ENCODE measurements at places on chromosomes 6 and 20.
A peak's percentile ranks its signal among the peaks of the same experiment; 100 is the strongest.

DNA sequence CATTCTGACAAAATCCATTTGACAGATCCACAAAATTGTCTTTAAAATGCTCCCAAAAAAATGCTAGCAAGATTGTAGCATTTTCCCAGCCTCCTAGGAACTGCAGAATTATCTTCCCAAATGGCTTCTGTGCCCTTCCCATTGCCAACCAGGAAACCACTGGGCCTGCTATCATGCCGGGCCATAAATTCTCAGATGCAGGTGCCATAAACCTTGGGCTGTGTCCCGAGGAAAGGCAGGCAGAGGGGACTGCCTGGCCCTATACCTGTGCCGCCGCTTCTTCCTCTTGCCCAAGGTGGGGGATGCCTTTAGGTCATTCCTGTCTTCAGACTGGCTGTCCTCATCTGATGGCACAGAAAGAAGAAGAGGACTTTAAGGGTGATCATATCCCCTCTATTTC, 2.8 kb downstream of the VSX1 start:
- DNase-seq: no peak

DNA sequence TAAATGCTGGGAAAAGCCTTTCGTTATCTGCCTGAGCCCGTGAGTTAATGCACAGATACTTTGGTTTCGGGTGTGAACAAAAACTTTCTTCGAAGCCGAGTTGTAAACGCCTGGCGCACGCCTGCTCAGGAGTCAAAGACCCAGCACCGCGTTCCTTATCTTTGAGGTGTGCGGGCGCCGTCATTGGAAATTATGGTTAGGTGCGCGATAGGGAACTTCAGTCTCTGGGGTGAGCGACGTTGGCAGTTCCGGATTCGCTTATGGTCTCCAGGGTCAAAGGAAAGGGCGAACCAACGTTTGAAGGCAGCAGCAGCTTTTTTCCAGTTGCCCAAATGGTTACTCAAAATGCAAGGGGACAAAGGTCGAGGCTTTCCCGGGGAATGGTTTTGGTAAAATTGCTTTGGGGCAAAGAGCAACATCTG, 853 bp downstream of the SLC22A3 start:
- DNase-seq: no peak

DNA sequence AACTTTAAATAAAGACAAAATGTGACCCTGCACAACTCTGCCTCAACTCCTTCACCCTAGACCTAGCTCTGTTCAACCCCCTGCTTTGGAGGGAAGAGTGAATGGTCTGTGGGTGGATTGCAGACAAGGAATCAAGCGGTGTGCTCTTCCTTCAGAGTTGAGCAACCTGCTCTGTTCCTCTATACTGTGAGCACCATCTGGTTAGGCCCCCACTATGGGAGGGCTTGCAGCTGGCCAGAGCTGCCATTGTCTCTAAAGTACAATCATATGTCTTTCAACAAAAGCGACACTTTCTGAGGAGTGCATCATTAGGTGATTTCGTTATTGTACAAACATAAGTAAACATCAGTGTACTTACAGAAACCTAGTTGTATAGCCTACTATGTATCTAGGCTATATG, 406.1 kb upstream of the MARCKS start:
- no peak for DNase-seq

DNA sequence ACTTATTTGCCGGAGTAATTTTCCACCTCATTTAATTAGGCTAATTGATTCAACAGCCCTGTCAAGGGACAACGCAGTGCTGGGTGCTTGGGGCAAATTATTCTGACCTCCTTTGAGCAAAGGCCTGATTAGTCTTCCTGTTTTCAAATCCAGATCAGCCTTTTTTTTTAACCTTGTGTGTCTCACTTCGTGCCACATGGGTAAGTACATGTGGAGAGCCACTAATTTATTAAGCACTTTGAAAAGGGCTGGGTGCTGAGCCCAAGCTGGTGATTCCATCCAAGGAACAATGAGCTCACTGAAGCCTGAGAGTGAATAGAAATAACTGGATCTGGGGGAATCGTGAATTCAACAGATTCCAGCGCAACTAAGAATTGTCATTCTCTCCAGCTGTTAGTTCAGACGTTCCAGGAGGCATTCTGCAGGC, 229.3 kb downstream of the CLIC5 start:
- DNase-seq: no peak

GRCh38 chr6:48151142-48151541, 40.1 kb upstream of the PTCHD4 start:
- no peak for DNase-seq

DNA sequence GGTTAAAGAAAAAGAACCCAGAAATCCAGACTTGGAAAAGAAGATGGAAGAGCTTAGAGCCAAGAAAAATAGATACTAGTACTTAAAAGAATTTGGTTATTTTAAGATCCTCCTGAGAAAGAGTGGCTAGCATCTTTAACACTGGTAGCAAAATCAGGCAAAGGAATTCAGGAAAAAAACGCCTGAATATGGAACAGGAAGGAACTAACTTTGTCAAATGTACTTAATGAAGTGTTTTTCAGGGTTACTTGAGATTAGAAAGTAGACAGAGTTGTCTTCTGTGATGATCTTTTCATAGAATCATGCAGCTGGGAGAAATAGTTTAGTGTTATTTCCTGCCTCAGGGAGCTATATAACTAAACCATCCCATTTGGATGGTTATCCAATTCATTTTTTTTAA, 50.8 kb upstream of the SASH1 start:
- DNase-seq: no peak

DNA sequence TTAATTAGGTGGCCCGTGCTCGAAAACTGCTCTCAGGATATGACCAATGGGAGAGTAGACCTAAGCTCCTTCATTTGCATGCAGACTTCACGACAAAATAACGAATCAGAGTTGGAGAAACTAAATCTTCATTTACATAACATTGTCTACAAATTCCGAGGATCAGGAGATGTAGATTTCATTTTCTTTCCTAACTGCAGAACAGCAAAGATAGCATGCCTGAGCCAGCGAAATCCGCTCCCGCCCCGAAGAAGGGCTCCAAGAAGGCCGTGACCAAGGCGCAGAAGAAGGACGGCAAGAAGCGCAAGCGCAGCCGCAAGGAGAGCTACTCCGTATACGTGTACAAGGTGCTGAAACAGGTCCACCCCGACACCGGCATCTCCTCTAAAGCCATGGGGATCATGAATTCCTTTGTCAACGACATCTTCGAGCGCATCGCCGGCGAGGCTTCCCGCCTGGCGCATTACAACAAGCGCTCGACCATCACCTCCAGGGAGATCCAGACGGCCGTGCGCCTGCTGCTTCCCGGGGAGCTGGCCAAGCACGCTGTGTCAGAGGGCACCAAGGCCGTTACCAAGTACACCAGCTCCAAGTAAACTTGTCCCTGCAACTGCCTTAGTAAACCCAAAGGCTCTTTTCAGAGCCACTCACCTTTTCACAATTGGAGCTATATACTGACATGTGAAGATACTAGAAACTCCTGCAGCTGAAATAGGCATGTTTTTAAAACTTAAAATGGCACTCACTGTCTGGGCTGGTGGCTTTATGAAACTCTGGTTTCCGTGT, 96.5 kb downstream of the HFE start:
- DNase-seq: no peak

GRCh38 chr6:1639430-1639829, 29.7 kb downstream of the FOXC1 start:
- DNase-seq: no peak

DNA sequence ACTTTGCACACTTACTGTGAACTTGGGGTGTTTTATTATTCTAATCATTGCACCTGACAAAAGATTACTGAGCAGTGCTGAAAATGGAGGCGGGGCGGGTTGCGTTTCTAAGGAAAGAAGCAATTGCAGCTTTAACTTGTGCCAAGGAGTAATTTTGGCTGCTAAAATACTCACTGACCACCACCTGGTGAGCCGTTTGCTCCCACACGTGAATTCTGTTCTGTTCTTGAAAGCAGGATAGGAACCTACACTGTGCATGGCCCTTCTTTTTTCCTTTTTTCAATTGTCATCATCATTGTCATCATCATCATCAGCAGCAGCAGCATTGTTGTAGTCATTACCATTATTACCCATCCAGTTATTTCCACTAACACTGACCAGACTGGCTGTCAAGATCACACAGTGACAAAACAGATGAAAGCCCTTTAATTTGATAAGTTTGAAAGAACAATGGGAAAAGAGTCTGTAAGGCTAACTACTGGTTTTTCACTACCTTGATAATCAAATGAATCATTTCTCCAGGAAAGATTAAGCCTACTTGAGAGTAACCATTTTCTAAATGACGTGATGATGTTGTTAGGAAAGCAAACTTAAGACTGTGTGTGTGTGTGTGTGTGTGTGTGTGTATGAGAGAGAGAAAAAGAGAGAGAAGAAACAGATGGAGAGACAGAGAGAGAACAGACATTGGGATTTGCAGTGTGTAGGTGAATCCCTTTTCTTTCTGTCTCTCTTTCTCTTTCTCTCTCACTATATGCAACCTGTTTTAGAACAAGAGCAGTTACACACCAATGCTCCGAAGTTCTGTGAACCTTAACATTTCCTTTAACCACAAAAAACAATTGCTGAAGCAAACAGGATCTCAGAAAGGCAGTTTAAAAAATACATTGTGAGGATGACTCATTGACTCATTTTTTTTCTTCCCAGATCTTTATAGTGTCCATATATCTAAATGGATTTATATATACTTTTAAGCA, 3.8 kb downstream of the RIPOR2 start:
- no peak for DNase-seq

- no peak for DNase-seq
These were observed 10.3 kb upstream of the E2F1 start for GRCh38 chr20:33696448-33696847.

- no peak for DNase-seq
These were observed 317.3 kb downstream of the TAF4 start for GRCh38 chr20:61748376-61748775.

GRCh38 chr20:35263532-35264341, 14.2 kb downstream of the MMP24OS start:
- DNase-seq: no peak

DNA sequence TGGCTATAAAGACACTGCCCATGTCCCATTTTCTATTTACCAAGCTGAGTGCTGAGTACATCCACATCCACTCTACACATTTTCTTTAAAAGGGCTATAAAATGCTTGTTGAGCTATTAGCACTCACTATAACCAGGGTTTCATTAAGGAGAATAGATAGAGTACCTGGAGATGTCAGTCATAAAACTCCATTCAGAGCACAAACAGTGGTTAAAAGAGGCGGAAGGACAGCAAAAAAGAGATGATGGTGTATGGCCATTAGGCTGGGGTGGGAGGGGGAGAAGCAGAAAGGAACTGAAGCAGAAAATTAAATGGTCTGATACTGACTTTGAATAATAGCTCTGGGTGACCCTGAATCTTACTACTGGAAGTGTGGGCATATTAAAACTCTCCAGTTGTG, 609.9 kb upstream of the MAP3K7 start:
- no peak for DNase-seq

DNA sequence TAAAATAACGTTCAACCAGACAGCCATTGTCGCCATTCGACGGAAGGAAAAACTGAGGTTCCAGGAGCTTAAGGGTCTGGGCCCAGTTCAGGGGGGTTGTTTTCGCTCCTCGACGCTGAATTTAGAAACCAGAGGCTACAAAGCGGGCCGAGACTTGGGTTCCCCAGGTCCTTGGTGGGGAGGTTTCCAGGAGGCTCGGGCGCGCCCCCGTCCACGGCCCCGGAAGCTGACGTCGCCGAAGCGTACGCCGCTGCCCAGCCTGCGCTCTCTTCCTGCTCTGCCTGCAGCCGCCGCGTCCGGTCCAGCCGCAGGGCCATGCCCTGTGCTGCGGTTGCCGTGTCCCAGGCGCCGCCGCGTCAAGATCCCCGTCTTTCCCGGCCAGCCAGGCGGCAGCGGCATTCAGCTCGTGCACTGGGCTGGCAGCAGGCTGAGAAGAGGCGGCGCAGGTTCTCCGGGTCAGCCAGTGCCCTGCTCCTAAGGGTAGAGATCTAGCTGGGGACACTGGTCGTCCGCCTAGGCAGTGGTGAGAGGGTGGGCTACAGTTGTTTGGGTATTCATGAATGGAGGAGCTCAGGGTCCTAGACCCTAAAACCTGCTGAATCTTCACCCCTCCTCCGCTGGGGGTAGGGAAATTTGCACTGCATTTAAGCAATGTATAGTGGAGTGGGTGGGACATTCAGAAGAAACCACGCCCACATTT, 901 bp upstream of the TRIM26 start:
- DNase-seq: peak; percentile 34

GRCh38 chr6:98980819-98981218, 33.1 kb upstream of the FBXL4 start:
- DNase-seq: no peak

DNA sequence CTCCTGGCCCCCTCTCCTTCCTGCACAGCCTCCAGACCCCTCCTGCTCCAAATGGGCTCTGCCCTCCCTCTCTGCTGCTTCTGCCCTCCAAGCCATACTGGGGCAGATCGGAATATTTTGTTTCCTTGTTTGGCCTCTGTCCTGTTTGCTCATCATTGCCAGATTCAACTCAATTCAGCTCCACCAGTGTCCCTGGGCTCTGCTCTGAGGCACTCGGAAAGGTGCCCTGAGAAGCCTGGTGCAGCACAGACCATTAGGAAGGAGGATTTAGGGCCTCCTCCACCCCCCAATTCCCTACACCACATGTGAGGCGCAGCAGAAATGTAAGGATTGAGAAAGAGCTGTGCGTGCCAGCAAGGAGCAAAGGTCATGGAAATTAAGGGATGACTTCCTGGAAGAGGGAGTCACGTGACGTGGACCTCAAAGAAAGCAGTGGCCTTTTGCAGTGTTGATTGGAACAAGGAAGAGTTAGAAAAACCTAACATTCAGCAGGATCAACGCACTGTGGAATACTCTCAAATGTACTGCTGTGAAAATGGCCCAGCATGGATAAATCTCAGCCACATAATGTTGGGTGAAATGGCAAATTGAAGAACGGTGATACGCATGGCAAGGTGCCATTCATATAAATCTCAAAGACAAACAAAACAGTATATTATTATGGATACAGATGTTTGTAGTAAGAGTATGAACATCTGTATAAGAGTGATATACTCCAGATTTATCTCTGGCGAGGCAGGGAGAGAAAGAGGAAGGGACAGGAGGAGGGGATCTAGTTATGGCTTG, 229.5 kb upstream of the RNF24 start:
- DNase-seq: no peak

DNA sequence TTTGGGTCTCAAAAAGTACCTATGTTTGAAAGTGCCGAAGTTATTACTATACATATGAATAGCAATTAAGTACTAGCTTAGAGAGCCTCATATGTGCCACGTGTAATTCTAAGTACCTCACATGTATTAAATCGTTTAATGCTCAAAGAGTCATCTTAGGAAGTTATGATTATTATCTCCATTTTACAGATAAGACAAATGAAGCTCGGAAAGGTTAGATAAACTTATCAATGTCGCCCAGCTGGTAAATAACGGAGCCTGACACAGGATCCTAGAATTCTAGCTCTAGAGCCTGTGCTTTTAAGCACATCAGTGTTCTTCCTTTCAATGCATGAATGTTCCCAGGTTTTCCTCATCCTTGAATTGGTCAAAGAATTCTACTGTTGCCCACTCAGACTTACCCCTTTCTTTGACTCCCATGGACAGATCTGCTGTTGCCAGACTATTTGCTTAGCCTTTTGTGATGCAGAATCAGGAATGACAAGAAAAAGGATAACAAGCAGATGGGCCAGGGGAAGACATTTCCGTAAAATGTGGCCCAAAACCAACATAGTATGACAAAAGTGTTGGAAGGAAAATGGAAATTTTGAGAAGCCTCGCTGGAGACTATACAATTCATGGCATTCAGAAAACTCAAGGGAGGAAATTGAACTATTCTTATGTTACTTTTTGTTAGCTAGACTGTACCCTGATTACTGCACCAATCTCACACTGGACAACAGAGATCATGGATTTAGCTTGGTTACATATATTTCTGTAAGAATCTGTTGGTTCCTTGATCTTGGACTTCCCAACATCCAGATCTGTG, 237.1 kb upstream of the CITED2 start:
- no peak for DNase-seq

- DNase-seq: no peak
These were observed 43.5 kb upstream of the EPB41L1 start for GRCh38 chr20:36110994-36111393.
